ENCODE measurements at places on chromosomes 2 and 18.

DNA sequence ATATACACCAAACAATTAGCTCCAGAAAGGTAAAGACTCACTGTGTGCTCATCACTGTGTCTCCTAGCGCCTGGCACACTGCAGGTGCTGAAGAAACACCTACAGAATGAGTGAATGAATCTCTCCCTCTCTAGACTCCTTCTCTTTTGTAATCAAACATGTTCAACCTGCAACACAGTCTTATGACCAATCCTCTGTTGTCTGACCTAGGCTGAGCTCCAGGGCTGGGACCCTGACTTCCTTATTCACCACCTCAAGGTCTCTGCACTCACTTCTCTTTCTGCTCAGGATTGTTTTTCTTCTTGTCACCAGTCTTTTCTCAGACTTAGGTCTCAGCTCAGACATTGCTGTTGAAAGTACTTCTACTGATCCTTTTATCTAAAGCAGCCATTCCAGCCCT lies 9.8 kb downstream of the CKAP2L start:
- DNase-seq, result no peak

DNA sequence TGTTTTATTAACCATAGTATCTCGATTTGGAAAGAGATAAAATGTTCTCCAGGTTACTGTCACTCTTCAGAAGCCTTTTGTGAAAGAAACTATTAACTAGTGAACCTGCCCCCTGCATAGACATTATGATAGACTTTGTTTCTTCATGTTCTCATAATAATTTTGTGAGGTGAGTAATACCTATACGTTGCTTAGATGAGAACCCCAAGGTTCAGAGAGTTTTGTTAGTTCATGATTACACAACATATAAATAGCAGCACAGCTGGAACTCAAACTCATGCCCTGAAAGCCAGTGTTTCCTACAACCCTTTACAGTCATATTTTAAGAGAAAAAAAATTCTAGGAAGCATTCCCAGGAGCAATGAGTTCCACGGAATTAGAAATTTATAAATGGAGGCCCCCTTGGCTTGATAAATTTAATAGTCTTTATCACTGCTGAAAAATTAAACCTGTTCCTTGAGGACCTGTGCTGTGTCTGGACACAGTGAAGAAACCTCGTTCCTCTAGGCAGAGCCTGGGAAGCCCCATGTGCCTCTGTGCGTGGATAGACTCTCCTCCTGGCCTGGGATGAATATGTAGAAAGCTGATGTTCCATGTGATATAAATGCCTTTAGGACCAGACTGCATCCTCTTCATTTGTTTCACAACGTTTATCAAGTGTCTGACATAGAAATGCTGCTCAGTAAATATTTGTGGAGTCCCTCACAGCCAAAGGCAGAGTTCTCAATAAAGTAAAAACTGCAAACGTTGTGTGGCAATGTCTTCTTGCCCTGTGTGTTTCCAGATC lies 1257.0 kb upstream of the GYPC start:
- DNase-seq, result no peak

- no peak for DNase-seq
Observed at GRCh38 chr2:40962026-40962425, 510.1 kb upstream of the SLC8A1 start.

DNA sequence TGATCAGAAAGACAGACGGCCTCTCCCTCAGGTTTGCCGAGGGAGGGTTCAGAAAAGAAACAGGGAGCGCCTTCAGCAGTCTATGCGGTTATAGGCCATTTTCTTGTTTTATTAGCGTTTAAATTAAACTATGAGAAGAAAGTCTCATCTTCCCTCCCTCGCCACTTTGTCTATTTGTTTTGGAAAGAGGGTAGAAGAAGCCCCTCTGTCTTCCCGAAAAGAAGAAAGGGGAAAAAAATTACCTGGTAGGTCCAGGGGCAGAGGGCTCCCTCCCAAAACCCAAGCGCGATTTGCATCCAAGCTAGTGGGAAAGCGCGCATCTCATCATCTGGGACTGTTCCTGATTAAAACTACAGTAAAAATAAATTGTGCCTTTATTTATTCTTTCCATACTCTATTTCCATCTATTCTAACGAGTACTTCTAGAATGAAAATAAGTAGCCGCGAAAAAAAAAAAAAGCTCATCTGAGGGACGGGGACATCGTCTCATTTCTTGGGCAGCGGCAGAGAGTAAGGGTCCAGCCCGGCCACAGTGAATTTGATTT lies 2.4 kb downstream of the PAX8 start:
- DNase-seq, result no peak

- no peak for DNase-seq
Observed at GRCh38 chr2:5377323-5377722, 314.9 kb upstream of the SOX11 start.

DNA sequence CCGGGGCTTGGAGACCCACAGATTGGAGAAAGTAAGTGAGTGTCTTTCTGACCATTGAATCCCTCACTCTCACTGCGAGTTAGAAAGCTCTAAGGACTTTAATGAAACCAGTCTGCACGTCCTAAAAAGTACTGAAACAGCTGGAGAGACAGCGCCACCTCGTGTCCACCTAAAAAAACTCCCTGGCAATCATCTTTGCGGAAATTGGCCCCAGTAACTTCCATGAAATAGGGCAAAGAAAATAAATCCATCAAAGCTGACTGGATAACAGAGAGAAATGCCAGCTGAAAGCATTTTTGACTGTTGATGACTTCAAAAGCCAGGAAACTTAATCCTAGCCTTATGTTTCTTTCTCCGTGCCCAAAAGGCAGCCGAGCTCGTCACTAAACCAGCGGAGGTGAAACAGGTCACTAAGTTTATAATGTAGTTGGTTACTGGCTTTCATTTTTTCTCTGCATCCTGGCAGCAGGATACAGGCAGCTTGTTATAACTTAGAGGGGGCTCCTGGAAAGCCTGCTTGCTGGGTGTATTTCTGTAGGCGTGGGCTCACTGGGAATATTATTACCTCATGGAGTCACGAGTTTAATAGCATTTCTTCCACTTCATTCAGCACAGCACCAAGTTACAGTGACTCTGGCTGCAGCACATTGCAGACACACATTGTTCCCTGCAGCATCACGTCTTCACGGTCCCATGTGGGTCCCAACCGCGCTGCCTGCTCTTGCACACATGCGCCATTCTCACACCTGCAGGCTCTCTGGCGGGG lies 266.5 kb downstream of the HRH4 start:
- peak; percentile 55 for DNase-seq

GRCh38 chr2:204336153-204336744 lies 209.0 kb upstream of the PARD3B start:
- DNase-seq, result no peak

DNA sequence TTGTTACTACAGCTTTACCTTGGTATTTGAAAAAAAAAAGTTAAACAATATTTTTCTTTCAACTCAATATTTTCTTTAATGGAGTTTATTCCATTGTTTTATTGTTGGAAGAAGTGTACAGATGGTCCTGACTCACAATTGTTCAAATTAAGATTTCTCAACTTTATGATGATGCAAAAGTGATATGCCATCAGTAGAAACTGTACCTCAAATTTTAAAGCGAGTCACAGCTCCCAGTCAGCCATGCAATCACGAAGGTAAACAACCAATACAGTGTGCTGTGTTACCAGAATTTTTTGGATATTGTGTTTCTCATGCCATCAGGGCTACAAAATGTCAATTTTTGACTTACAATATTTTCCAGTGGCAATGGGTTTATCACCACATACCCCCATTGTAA lies 54.0 kb upstream of the COL5A2 start:
- no peak for DNase-seq

DNA sequence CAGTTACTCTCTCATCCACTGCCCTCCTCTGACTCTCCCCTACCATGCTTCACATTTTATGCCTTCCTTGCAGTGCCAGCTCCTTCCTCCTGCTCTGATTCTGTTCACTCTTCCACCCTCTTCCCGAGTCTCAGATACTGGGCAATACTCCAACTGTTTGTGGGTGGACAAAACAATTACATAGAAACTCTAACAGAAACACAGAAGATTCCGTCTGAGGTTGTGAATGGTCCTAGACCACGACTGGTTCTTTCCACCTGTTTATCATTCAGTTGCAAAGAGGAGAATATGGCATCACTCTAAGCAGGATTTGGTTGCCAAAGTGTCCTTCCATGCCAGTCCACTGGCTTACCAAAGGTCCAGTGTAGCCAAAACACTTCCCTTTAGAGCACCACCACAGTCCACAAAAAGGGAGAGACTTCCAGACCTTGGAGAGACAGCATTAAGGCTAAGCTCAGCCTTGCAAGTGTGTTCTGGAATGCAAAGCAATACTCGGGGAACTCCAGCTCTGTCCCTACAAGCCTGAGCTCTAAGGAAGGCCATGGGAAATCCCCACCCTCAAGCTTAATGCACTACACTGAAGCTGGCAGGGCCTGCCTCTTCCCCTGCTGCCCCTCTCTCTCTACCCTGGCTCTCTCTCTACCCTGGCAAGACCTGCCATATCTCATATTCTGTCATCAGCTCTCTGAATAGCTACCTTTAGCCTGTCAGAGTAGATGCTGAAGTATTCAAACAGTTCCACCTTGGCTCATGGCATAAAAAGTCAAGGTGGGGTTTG lies 33.6 kb upstream of the RND3 start:
- no peak for DNase-seq

DNA sequence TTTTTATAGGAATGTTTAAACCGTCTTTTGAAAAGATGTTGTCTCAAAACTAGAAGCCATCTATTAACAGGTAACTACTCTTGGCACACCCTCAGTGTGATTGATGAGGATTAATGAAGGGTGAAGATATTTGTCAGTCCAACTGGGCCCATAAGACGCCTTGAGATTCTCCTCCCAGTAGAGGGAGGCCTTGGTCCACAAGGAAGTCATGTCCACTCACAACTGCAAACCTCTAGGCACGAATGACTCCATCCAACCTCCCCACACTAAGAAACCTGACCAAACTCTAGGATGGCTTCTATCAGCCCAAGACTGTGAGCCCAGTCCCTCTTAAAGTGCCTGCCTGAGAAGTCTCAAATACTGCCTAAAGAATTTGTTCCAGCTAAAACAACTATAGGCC lies 19.2 kb upstream of the GRP start:
- DNase-seq, result peak; percentile 27

- DNase-seq, result no peak
Observed at GRCh38 chr2:83058683-83059082, 1400.4 kb downstream of the SUCLG1 start.

DNA sequence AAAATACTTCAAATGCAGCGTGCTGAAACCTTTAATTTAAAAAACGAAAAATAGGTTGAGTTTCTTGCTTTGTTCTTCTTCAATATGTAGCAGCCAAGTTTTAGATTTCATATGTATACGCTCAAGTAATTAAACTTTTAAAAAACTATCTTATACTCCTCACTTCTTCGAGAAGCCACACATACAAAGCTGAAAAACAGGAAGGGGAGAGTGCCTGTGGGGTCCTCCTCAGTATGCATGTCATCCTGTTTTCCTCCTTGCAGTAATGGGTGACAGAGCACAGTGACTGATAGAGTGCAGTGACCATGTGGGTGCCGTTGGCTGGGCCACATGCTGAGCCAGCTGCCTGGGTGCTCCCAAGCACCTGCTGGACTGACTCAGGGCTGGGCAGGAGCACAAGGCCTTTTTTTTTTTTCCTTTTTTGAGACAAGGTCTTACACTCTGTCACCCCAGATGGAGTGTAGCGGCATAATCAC lies 33.3 kb downstream of the UXS1 start:
- no peak for DNase-seq

Data from AG09309 (cell line).